ENCODE measurements at places on chromosomes 1 and 21.
A peak's percentile ranks its signal among the peaks of the same experiment; 100 is the strongest.

- DNase-seq = peak; percentile 45
These were observed 12.1 kb downstream of the USP24 start for GRCh38 chr1:55203064-55203463.

GRCh38 chr1:28507247-28507645, 1.4 kb downstream of the RCC1 start:
- peak; percentile 47 for DNase-seq

DNA sequence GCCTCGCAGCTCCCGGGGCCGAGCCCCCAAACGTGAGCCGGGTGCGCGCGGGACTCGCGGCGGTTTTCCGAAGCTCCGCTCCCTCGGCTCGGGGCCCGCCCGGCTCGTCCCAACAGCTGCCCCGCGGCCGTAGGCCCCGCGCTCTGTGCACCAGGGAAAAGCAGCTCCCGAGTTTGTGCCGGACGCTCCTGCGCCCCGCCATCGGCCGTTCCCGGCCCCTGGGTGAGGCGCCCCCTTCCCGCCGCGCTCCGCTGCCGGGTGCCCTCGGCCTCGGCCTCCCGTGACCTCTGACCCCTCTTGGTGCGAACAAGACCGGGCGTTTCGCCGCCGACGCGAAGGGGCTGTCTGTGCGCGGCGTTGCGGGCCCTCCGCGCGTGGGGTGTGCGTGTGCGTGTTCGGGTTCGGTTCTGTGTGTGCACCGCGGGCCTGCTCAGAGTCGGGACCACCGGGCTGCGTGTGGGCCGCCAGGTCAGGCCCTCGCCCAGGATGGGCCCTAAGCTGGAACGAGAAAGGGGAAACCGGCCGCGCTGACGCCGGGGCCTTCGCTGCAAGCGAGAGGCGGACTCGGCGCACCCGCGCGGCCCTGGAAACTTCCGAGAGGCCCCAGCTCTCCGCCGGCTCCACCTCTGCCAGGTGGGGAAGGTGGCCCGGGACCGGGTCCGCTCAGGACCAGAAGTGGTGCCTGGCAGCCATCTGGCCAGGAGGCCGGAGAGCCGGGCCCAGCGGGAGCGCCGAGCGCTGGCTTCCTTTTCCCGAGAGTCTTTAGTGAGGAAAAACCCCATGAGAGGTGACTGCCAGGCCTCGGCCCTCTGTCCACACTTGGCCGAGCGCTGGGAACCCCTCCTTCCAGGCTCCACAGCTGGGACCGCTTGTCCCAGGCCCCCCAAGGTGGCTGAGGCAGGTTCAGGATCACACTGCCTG, 1.9 kb downstream of the PRDM16 start:
- no peak for DNase-seq

DNA sequence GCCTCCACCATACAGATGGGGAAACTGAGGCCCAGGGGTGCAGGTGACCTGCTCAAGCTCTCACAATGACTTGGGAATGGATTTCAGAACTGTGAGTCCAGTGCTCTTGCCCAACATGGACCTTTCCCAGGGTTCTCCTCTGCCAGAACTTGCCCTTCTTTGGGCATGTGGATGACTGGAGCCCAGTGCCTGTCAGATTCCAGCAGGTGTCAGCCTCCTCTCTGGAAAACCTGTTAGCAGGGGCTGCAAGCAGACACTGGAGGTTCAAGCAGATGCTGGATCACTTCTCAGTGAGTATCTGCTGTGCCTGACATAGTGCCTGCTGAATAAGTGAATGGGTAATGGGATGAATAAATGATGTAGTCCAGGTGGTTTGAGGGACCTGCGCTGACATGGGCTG, 314.2 kb upstream of the POU3F1 start:
- no peak for DNase-seq

DNA sequence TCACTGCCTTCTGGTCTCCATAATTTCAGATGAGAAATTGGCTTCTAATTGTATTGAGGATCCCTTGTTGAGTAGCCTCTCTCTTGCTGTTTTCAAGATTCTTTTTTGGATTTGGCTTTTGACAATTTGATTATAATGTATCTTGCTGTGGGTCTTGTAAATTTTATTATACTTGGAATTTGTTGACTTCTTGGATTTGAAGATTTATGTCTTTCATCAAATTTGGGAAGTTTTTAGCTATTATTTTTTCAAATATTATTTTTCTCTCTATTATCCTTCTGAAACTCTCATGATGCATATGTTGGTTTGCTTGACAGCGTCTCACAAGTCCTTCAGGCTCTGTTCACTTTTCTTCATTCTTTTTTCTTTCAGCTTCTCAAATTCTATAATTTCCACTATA, 126.1 kb downstream of the C1orf94 start:
- no peak for DNase-seq

DNA sequence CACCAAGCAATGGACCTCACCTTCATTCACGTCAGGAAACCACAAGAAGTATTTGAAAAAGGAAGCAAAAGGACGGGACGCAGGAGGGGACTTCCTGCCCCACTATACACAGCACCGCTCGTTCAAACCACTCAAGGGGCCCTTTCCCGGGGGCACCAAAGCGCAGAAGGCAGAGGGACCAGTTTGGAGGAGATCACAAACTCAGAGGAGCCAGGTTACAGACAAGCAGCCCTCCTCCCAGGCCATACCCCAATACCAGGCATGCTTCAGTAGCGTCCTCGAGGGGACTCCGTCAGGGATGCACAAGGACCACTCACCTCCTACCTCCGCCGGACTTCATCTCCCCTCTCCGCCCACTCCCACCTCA, 685 bp downstream of the CRTC2 start:
- no peak for DNase-seq

GRCh38 chr1:224282140-224282539, 47.8 kb downstream of the NVL start:
- DNase-seq = no peak

DNA sequence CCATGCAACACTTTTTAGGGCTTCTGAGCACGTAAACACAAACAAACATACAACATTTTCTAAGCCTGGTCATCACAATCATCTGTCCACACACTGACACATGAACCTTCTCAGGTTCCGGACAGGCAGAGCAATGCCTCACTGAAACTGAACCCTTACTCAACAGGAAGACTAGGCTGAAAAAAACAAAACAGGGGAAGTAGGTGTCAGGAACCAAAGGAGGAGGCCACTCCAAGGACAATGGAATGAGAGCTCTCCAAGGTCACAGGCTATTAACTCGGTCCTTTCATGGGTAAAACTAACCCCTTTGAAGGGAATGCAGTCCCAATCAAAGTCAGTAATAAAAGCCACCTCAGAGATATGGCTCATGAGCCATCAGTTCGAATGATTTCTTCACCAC, 76.6 kb downstream of the FAM78B start:
- no peak for DNase-seq

GRCh38 chr1:205588636-205589035, 43.2 kb downstream of the ELK4 start:
- DNase-seq = peak; percentile 58

GRCh38 chr1:2508180-2508579, 18.2 kb downstream of the PANK4 start:
- no peak for DNase-seq

DNA sequence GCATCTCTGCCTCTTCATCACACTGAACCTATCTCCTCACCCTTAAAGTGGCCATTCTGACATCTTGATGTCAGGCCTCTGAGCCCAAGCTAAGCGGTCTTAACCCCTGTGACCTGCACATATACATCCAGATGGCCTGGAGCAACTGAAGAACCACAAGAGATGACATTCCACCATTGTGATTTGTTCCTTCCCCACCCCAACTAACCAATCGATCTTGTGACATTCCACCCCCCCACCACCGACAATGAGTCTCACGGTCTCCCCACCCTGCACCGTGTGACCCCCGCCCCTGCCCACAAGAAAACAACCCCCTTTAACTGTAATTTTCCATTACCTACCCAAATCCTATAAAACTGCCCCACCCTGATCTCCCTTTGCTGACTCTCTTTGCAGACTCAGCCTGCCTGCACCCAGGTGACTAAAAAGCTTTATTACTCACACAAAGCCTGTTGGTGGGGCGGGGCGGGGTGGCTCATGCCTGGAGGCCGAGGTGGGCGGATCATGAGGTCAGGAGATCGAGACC, 21.0 kb upstream of the PINK1 start:
- no peak for DNase-seq

GRCh38 chr21:38240129-38240528, 16.7 kb upstream of the KCNJ15 start:
- no peak for DNase-seq

- no peak for DNase-seq
These were observed 7.9 kb downstream of the KYAT3 start for GRCh38 chr1:88984569-88984968.

DNA sequence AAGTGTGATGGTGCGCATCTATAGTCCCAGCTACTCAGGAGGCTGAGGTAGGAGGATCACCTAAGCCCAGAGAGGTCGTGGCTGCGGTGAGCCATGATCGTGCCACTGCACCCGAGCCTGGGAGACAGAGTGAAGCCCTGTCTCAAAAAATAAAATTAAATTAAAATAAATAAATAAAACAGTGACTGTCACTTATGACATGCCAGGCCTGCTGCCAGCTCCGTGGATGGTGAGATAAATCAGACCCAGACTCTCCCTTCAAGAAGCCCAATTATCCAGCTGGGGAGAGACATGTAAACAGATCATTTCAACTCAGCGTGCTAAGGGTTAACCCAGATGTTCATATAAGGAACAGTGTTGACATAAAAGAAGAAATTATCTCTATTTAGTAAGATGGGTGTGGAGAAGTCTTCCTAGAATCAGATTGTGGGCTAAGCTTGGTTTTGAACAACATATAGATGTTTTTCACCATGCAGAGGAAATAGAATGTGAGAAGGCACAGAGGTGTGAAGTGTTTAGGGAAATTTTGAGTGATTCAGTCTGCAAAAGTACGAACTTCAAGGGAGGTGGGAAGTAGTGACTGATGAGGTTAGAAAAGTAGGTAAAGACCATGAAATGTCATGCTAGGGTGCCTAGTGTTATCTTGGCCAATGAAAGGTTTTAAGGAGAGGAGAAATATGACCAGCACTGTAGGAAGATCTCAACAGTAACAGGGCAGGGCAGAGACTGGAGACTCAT, 18.3 kb downstream of the YARS1 start:
- DNase-seq = peak; percentile 46

DNA sequence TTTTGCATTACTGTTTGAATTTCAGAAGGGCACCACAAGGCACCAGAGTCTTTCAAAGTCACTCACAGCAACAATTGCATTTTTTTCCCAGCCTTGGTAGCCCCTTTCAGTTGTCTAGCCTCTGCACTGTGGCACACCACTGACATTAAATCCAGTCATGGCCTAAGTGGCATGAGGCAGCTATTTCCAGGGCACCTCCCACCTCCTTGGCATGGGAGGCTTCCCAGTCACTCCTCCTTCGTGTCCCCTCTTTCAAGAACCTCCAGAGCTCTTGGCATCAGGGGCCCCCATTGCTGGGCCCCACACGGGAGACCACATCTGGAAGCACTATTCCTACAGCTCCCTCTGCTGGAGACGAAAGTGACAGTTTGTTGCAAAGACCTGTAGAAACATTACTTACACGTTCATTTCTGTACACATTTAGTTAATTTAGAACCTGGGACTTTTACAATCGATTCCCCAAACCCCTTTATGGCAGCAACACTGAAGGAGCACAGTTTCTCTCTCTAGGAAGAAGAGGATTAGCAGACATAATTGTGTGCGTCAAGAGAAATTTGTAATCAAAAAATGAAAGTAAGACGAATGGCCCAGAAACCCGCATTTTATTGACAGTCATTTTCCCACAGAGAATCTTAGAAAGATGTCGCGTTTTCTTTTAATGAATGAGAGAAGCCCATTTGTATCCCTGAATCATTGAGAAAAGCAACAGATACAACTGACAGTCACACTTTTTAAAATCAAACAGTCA, 5.7 kb upstream of the CHD5 start:
- peak; percentile 76 for DNase-seq

DNA sequence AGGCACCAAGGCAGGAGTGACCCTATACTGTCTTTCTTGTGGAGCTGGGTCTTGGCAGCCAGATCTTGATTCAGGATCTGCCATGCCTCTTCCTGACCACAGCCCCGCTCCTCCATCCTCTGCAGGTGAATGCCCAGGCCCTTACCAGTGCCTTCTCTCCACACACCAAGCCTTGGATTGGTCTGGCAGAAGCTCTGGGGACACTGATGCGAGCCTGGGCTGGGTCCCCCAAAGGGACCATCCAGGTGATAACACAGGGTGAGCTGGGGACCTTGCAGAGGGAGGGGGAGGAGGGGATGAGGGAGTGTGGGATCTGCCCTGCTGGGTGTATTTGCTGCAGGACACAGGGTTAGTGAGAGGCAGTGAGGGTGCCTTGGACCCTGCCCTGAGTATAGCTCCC, 28.4 kb downstream of the HMGCS2 start:
- no peak for DNase-seq

GRCh38 chr1:98910827-98911226, 93.8 kb downstream of the PLPPR5 start:
- no peak for DNase-seq

DNA sequence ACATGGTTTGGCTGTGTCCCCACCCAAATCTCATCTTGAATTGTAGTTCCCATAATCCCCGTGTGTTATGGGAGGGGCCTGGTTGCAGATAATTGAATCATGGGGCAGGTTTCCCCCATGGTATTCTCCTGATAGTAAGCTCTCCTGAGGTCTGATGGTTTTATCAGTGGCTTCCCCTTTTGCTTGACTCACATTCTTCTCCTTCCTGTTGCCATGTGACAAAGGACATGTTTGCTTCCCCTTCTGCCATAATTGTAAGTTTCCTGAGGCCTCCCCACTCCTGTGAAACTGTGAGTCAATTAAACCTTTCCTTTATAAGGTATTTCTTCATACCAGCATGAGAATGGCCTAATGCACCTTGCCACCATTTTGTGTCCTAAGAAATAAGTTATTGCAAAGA, 415.0 kb downstream of the COL11A1 start:
- no peak for DNase-seq

- DNase-seq = no peak
These were observed 92.5 kb upstream of the KCNE2 start for GRCh38 chr21:34271189-34271851.

GRCh38 chr1:219566951-219567947, 45.7 kb downstream of the ZC3H11B start:
- peak; percentile 10 for DNase-seq

- DNase-seq = no peak
These were observed 146.5 kb downstream of the CHD1L start for GRCh38 chr1:147388969-147389368.

- no peak for DNase-seq
These were observed 34.1 kb upstream of the H6PD start for GRCh38 chr1:9200441-9200840.

DNA sequence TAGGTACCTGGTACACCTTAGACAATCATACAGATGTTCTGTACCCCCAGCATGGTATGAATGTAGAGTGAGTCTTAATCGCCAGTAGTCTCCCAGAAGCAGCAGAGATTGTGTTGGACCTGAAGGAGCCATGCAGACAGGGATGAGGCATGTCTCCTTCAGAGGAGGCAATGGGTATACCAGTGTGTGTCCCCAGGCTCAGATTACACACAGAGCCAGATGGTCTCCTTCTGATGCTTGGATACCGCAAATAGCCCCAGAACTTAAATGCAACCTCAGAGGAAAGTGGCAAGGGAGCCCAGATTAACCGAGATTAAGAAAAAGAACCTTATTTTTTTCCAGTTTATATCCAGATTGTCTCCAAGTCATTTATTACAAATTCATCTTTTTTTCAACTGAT, 96.8 kb upstream of the C21orf91 start:
- DNase-seq = no peak
